HuH-7.5 (cell line): ENCODE measurements at places on chromosomes 7 and 10.

DNA sequence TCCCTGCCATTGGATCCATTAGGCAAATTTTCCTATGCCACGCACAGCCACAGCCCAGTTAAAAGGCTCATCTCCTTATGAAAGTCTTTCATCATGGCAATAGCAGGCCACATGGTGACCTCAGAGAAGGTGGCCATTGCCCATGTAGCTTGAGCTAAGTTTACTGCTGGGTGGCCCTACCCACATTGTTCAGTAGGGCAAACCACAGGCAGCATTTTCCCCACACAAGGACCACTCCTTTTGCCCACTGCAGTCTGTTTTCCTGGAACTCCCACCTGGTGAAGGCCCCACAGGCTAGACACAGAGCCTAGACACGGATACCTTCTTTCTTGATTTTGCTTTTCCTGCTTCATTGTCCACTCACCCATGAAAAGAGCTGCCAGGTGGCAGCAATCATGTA, 101.5 kb upstream of the NPVF start:
- DNase-seq, result no peak

DNA sequence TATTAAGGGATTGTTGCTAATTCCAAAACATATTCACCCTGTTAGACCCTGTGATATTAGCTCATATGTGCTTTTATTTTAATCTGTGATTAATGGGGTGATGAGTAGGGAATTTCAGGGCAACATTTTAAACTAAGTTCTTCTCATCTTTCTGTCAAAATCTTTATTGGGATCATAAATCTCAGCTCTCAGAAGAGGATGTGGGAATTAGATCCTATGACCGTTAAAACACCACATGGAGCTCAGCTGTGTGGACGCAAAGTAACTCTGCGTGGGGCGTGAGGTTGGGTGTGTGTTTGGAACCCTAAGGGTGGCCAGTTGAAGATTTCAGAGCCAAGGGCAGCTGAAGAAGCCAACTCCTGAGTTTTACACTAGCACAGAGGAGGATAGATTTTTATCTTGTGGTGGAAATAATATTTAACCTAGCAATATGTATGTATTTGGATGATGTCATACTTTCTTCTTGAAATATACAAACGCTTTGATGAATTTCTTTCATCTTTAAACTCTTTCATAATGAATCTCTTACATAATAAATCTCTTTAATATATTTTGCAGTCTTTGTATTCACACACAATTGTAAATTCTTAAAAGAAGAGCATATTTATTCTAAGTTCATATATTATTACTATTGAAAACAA, 64.4 kb downstream of the EPDR1 start:
- DNase-seq, result no peak

DNA sequence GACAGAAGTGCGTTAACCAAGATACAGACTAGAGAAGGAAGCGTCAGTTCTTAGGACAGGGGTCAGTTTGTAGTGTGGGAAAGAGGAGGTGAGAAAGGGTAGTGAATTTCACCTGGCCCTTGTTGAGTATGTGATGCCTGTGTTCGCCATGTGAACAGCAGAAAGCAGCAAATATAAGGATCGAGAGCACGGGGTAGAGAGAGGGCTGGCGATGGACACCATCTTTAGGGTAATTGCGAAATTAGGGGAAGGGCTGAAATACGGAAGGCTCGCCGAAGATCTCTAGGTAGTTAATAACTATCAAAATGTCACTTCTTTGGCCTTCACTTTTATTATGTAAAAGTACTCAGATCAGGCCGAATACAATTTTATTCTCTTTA, 6.2 kb upstream of the MEST start:
- no peak for DNase-seq

DNA sequence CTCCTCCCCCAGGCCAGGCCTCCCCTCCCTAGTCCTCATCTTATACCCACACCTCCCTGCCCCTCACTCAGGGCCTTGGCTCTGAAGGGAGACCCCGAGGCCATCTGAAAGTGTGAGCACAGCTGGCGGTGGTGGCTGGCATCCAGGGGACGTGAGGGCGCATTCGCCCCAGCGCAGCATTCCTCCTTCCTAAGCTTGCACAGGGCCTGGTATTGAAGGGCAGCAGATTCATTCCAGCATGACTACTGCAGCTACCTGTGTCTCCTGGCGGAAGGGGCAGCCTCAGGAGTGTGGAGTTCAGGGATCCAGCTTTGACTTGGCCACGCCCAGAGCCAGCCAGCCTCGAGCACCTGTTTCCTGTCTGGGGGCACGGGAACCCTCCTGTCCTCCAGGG, 72.6 kb downstream of the PARP12 start:
- no peak for DNase-seq

GRCh38 chr7:112080978-112081377, 125.2 kb downstream of the DOCK4 start:
- DNase-seq, result no peak

DNA sequence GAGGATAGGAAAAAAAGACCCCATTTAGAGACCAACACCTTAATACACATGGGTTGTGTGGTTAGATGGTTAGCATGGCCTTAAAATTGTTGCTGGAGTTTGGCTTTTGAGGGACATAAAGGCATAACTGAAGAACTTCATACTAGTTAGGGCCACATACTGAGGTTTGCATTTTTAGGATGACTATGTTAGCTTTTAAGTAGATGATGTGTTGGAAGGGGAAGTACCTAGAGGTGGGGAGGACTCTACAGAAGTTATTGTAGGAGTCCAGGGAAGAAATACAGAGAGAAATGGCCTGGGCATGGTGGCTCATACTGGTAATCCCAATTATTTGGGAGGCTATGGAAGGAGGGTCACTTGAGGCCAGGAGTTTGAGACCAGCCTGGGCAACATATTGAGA, 40.5 kb downstream of the ENTPD1 start:
- DNase-seq, result no peak

DNA sequence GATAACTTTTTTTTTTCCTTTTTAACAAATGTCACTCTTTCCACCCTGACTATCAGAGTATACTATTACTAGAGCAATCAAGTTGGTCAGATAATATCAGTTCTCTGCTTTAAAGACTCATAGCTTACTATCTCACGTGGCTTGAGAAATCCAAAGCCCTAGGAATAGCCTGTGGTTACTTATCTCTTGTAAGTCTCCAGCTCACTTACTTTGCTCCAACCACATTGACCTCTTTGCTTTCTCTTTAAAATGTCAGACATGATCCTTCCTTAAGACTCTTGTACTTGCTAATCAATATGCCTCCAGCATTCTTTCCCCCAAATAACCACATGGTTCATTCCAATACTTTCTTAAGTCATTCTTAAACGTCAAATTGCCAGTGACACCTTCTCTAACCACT, 1292.2 kb downstream of the REEP3 start:
- no peak for DNase-seq

DNA sequence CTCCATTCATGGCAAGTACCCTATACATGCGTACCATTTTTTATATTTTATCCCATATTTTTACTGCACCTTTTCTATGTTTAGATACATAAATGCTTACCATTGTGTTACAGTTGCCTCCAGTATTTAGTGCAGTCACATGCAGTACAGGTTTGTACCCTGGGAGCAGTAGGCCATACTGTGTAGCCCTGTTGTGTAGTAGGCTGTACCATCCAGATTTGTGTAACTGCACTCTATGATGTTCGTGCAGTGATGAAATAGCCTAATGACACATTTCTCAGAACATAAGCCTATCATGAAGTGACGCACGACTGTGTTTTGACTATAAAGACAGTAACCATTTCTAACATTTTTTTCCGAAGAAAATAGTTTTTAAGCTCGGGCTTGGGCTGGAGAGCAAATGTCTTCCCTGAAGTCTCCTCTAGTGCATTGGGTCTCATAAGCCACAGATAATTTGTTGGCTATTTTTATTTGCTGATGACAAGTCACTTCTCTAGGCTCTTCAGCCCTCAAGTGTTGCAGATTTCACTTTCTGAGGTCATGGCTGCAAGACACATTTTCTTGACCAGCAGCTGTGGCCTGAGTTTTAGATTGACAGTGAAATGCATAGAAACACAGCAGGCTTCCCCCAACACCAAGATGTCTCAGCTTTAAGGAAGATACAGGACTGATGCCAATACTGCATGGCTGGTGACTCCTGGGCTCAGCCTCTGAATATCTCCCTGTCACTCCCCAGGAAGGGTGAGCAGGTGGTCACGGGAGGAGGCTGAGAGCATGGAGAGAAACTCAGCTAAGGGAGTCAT, 26.9 kb downstream of the EPDR1 start:
- no peak for DNase-seq

DNA sequence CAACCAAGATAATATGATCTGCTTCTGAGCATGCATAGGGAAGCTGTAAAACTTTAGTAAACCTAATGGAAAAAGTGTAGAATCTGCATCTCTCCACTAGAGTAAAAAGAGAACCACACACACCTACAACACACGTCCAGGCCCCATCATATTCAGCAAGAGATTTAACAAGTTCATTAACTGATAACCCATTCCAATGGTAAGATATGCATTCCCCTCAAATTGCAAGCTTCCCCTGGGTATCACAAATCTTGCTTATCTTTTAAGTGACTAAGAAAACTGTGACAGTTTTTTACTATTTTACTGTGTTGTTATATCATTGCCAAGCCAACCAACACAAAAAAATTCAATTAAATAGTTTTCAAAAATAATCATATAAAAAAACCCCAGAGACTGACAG, 8.0 kb downstream of the DPY19L1 start:
- no peak for DNase-seq

DNA sequence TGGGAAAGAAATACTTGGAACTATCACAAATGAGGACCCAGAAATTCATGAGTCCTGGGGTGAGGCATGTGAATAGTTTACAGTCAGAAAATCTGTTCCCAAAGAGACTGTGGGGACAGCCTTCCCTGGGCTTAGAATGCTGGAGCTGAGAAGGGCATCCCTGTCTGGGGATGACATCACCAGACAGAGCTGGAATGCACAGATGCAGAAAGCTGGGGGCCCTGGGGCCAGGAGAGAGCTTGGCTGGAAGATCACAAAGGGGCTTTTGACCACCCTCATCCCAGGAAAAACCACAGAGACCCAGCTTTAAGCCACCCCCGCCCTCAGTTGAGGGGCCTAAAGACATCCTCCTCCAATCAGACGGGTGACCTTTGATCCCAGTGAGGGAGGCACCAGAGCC, 264.5 kb downstream of the PLXNA4 start:
- no peak for DNase-seq

DNA sequence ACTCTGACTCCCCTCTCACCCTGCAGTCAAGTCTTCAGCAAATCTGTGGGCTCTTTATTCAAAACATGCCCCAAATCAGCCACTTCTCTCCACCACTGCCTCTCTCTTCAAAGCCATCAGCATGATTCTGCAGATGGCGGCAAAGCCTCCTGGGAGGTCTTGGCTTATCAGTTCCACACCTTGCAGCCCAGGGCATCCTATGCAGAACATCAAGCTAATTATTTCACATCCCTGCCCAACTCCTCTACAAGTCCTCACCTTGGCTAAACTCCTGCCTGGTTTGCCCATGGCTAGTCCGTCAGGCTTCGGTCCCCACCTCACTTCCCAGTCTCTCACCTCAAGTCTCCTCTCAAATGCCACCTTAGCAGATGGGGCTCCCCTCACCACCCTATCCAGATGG, 70.2 kb downstream of the PIP4K2A start:
- no peak for DNase-seq

- DNase-seq, result no peak
Observed at GRCh38 chr7:93036807-93037206, 81.0 kb downstream of the SAMD9 start.

DNA sequence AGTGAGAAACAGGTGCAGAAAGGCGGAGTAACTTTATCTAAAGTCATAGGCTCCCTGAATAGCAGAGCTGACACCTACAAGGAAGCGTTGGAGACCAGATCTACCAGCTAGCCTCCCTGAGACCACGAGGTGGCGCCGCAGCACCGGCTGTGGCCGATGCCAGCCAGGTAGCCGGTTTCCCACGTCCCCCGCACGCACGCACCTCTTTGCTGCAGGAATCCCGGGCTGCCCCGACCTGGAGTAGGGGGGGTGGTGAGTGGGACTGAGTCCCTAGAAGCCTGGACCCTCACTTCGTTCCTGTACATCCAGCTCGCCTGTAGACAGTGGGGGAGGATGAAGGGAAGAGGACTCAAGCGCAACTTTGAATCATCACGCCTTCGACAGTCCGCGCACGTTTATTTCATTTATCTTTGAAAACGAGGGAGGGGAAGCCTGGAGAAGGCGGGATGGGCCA, 3.7 kb downstream of the ELOVL3 start:
- DNase-seq, result peak; percentile 76

- DNase-seq, result no peak
Observed at GRCh38 chr7:110600956-110601355, 490.0 kb upstream of the LRRN3 start.

DNA sequence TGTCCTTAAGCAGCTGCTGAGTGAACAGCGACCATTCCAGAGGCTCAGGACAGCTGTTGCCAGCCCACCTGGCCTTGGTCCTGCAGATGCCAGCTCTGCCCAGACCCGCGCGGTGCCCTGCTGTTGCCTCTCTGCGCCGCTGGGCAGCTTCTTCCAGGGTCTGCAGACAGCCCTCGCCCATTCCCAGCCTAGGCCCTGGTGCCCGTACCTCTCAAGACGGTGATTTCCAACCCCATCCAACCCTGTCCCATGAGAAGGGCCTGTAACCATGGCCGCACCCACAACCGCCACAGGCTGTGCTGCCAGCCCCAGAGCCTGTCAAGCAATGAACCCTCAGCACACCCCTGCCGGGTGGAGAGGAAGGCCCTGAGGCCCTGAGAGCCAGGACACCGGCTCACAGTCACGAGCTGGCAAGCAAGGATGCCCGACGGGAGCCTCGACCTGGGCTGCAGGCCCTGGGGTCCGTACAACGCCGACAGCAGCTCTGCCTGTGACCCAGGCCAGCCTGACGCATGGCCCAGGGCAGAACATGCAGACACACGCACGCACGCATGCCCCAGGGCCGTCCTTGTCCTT, 231.9 kb downstream of the MAD1L1 start:
- DNase-seq, result no peak

DNA sequence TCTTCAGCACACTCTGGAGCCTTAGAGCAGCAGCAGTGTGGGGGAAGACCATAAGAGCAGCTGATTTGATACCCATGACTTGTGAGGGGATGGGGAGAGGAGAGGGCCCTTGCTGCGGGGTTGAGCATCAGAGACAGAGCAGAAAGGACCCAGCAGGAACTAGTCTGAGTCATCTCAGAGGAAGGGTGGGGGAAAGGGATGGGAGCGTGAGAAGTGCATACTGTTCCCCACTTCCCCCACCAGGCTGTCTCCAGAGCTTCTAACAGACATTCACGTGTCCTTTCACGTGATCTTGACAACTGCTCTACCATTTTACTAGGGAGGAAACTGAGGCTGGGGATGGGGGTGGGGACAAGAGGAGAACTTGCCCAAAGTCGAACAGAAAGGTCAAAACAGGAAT, 38.7 kb downstream of the FAM241B start:
- DNase-seq, result no peak

DNA sequence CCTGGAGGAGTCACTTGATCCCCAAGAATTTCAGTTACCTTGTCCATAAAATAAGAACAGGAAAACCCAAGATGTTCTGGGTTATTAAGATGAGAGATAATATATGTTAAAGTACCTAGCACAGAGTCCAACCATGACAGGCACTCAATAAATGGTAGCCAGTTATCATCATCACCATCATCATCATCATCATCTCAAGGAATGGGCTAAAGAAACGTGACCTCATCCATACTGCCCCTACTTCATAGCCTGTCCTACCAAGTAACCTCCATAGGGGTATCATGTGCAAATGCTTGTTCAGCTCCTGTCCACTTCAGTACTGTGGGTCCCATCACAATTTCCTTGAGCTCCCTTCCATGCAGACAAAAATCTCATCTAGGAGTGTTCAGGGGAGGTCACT, 14.4 kb downstream of the FGFR2 start:
- DNase-seq, result no peak

- peak; percentile 34 for DNase-seq
Observed at GRCh38 chr7:8295638-8296361, 33.8 kb upstream of the ICA1 start.

GRCh38 chr10:48603421-48604038, 1.3 kb downstream of the ARHGAP22 start:
- DNase-seq, result no peak
